ENCODE measurements at places on chromosomes 2 and 18.

DNA sequence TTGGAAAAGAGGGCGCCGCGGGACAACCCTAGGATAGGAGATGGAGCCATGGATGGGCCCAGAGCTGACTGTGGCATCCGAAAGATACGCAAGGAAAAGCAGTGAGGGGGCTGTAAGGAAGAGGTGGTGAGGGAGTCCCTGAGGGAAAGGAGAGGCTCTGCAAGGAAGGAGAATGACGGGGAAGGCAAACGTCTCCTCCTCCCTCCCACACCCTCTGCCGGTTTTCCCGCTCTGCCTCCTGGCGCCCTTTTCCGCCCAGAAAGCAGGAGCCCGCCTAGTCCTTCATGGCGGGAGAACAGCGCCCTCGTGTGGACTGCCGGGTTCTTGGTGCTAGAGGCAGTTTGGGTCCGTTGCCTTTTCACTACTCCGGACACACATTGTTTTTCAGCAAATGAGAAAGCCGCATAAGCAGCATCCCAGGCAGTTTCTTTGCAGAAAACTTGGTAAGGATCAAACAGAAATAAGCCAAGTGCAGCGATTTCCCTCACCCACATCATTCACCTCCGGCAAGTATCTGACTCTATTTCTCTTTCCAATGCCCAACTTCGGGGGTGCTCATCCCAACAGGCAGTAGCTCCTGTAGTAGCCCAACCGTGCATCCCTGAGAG lies 200.4 kb downstream of the INO80D start:
- DNase-seq = peak; percentile 84

DNA sequence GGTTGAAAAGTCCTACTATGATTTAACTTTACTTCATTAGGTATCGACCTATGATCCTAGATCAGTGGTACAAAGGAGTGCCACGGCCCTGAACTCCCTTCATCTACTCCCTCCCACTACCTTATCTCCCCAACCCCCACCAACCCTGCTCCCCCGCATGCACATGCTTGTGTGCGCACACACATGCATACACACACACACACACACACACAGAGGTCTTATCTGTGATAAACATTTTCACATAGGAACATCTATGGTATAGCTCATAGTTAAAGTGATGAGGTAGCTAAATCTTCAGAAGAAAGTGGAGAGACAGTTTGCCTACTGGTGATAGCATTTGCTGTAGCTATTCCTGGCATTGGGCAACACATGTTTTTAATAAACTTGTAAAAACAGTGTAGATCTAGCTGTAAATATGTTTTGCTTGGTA lies 471.3 kb downstream of the ZEB2 start:
- no peak for DNase-seq

- no peak for DNase-seq
Observed at GRCh38 chr2:56615760-56616159, 432.0 kb downstream of the CCDC85A start.

DNA sequence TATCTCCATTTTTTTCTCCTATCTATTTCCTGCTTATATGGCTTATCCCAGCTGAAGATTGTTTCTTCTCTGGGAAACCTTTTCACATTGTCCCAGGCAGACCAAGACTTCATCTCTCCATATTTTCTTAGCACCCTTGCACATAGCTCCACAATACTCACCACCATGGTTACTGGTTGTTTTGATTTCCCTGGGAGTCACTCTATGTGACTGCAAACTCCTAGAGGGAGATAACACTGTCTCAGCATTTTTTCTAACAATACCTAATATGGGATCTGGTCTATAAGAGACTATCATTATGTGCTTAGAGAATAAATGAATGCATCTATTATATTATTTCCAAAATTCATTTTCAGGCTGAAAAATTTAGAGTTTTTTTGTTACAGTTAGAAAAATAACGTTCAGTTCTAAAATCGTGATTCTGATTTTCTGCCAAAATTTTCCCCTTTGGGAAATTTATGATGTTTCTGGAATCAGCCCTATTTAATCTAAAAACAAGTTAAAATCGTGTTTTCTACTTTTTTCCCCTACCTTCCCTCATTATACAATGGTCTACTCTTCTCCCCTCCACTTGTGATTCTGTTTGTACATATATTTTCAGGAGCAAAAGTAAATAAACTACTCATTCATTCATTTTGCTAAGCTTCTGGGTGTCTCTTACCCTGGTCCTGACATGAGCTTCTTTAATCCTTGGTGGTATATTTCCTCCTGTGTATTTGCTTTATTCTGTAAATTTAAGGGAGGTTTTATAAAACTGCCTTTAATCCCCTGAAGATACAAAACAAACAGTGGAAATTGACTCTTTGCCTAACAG lies 95.4 kb downstream of the HNMT start:
- no peak for DNase-seq

- DNase-seq = no peak
Observed at GRCh38 chr2:69253611-69254301, 133.3 kb downstream of the GFPT1 start.

GRCh38 chr2:41872646-41873045 lies 175.2 kb upstream of the PKDCC start:
- no peak for DNase-seq

DNA sequence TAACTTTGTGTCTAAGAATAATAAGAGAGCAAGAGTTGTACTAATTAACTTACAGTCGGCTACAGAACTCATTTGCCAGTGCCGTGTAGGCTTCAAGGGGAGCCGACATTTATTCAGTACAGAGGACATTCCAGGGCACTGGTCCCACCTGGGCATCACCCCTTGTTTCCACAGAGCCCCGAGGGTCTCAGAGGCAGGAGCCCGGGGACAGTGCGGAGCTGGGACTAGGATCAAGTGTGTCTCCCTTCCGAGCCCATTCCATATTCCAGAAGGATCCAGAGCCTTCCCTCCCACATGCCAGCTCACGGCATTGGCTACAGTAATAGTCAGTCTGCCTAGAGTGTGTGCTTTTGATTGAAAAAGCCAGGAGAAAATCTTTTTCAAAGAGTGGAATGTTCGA lies 71.5 kb upstream of the CTDP1 start:
- no peak for DNase-seq

DNA sequence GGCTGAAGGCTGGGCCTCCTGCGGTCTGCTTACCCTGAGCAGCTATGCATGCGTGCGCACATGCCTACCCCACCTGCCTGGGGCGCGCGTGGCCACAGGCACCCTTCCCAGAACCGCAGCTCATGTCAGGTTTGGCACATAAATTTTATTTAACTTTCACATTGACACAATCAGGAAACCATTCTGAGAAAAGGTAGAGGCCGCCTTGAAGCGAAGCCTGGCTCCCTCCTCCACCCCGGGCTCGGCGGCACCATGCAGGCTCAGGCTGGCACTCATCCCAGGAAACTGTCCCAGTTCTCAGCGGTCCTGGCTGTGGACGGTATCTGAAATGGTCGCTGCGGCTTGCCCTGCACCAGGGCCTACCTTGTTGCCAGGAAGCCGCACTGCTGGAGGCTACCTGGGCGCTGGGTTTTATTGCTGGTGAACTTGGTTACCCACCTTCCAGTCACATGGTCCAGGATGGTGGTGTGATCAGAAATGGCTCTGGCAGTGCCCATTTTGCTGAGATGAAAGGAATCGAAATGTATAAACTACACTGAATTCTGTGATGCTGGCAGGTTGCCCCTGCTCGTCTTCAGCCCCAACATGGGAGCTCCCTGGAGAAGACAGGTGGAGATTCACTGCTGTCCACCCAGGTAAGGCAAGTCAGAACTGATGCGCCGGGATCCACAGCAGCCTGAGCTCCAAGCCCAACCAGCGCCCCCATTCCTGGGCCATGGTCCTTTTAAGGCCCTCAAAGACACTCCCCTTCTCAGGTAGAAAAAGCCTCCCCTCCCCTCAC lies 25.5 kb downstream of the CHST10 start:
- DNase-seq = no peak
